ENCODE measurements at places on chromosomes 7 and 10.

DNA sequence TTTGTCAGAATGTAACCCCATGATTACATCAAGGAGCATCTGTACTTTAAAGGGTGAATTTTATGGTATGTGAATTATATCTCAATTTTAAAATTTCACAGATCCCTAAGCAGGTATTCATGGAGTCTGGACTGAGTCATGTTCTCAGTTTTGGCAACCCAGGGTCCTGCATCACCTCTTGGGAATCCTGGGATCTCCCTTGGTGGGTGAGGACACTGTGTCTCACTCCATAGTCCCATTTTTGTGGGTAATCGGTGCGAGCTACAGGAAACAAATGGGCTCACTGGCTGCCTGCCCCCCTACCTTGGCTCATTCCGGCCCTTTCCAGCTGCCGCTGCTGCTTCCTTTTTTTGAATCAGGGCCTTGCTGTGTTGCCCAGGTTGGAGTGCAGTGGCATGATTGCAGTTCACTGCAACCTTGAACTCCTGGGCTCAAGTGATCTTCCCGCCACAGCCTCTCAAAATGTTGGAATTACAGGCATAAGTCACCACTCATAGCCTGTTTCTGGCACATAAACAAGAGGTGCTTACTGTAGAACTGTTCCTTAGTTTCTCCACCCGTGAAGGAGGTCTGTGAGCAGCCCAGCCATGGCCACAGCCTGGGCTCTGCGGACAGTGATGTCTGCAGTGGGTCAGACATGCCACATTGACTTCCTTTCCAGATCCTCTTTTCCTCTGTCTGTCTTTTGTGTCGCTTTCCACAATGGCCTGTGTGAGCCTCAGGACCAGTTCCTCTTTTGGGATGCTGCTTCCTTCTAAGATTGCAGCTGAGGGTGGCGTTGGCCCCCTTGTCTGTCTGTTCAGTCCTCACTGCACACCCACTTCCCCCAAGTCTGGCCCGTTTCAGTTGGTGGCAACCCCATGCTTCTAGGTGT lies 14.5 kb downstream of the PALD1 start:
- DNase-seq: no peak

- no peak for DNase-seq
These were observed 14.7 kb downstream of the LRGUK start for GRCh38 chr7:134141868-134142264.

DNA sequence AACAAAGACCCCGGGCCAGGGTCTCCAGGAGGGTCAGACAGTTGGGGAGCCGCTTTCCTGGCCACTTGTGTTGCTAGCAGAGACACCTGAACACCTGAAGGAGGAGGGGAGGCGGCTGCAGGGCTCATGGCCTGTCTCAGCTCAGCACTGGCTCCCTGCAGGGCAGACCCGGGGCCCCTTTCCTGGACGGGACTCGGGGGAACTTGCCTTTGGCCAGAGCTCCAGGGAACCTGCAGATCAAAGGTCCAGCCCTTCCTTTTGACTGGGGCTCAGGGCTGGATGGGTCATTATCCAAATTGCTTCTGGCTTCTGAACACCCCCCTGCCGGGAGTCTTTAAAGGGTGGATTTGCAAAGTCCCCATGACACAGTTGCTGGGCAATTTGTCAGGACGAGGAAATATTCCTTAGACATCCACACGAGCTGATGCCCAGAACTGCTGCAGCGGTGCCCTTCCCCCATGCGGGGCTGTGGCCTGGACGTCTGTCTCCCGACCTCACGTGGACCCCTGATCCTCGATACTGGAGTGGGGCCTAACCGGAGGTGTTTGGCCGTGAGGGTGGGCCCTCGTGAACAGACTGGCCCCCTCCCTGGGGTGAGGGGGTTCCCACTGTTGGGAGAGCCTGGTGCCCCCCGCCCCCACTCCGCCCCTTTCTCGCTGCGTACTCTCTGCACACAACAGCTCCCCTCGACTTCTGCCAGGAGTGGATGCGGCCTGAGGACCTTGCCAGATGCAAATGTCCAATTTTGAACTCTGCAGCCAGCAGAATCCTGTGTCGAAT lies 194.3 kb downstream of the ELFN1 start:
- no peak for DNase-seq

GRCh38 chr10:36366065-36366464 lies 724.0 kb upstream of the FZD8 start:
- DNase-seq: no peak

GRCh38 chr7:29146888-29147609 lies 712 bp upstream of the CPVL start:
- DNase-seq: peak; percentile 53

DNA sequence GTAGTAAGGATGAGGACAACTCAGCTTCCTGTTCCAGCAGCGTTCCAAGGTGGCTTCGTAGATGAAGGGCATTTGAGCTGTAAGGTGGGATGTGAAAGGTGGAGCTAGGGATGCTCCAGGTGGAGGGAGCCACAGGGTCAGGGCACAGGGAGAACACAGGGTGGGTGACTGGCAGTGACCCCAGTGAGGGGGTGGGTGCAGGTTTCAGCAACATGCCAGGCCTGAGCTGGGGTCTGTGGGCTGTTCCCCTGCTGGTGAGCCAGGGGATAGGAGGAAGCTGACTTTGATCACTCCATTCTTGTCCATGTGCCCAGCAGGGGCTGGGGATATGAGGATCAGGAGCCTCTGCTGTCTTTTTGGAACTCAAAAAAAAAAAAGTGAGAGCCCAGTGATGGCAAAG lies 33.2 kb downstream of the CDH23 start:
- DNase-seq: no peak

DNA sequence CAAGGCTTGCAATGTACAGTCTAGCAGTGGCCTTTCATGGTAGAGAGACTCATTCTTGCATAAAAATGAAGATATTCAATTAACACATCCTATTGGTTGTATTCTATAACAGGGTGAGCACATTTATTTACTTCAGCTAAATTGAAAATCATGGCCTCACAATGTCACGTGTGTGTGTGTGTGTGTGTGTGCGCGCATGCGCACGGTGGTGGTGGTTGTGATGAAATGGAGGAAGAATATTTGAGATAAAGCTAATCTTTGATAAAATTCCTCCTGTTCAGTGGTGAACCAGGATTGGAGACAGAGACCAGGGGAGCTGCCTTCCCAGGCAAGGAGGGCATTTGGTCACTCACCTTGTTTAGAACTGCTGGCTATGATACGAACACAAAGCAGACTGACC lies 199.8 kb downstream of the DPP6 start:
- no peak for DNase-seq

DNA sequence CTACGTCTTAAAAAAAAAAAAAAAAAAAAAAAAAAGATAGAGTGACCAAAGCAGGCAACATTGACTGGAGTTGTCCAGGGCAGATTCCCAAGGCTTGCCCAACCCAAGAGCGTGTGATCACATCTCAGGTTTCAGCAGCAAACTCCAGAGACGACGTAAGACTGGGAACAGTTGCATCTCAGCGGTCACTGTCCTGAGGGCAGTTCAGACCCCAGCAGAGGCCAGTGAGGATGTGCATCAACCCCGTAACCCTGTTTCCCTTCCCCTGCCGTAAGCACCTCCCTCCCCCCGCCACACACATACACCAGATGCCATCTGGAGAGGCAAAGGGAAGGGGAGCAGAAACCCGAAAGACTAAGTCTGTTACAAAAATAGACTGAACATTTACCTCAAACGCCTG lies 19.3 kb upstream of the TOMM7 start:
- no peak for DNase-seq

GRCh38 chr10:106565546-106565945 lies 599.0 kb downstream of the SORCS1 start:
- DNase-seq: no peak

DNA sequence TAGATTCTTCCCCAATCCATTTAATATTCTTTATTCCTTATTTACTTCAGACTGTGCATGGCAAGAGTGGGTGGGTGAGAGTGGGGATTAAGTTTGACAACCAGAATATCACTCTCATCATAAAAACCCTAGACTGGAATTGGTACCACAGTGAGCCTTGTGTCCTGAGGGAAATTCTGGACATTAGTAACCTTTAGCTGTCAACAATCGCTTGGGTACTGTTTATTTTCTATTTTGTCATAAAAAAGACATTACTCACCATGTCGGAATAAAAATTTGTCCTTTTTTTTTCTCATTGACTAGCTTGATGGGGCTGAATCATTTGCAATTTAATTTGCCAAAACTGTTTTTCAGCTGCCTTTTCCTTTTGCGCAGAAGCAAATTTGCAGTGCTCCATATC lies 176.1 kb upstream of the SEMA3C start:
- no peak for DNase-seq

- no peak for DNase-seq
These were observed 219.7 kb downstream of the EMX2 start for GRCh38 chr10:117762126-117762818.

GRCh38 chr7:55493408-55493807 lies 78.9 kb downstream of the VOPP1 start:
- DNase-seq: no peak

GRCh38 chr7:41869596-41869995 lies 166.7 kb upstream of the INHBA start:
- no peak for DNase-seq

GRCh38 chr10:110535958-110536891 lies 31.3 kb upstream of the SMC3 start:
- peak; percentile 81 for DNase-seq

- DNase-seq: peak; percentile 92
These were observed 4.7 kb downstream of the NFE2L3 start for GRCh38 chr7:26156451-26157420.

DNA sequence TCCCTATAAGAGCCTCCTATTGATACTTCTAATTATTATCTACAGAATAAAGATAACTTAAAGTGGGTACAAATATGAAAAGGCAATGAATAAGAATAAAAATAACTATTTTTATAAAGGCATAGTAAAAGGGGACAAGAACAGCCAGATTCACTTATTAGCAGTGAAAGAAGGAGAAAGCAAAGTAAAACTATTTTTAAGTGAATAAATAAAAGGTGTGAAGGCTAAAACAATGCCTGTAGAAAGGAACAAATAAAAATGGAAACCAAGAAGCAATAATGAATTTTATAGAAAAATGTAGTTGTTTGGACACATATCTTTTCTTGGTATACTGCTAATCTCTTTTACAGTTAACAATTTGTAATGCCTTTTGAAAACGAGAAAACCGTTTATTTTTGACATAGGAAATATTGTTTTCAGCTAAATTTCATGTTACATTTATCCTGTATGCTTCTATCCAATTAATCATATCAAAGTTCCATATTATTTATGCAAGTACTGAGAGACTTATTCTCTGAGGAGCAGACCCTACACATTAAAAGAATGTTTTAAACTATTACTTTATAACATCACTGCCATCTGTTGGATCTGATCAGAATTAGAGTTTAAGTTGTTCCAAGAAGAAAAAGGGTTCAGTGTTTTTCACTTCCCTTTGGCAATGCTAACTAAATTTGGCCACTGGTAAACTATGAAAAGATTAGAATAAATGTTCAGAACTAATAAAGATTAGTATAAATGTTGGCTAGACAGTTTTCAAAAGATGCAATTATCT lies 59.1 kb downstream of the ARMC3 start:
- DNase-seq: no peak
